ENCODE measurements at places on chromosomes 2 and 18.

DNA sequence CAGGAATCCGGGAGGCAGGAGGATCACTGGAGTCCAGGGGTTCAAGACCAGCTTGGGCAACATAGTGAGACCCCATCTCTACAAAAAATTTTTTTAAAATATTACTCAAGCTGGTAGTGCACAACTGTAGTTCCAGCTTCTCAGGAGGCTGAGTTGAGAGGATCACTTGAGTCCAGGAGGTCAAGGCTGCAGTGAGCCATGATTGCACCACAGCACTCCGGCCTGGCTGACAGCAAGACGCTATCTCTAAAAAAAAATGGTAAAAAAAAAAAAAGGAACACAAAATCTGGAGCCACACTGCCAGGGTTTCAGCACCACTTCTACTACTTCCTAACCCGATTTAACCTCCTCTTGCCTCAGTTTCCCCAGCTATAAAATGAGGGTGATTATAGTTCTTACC, 57.0 kb downstream of the STEAP3 start:
- DNase-seq, result no peak

DNA sequence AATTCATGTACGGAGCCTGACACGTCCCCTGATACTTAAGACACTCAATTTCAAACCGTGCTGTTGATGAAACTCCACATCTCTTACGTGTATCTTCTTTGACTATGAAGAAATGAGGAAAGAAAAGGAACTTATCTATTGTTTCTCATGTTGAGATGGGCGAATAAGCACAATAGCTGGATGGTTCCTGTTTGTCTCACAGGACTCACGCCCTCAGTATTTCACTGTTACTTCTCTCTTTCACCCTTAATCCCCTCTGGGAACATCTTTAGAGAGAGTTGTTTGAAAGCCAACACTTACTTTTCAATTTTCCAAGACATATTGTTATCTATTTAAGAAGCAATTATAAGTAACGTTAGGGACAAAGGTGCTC, 99.8 kb downstream of the COPS8 start:
- DNase-seq, result no peak

DNA sequence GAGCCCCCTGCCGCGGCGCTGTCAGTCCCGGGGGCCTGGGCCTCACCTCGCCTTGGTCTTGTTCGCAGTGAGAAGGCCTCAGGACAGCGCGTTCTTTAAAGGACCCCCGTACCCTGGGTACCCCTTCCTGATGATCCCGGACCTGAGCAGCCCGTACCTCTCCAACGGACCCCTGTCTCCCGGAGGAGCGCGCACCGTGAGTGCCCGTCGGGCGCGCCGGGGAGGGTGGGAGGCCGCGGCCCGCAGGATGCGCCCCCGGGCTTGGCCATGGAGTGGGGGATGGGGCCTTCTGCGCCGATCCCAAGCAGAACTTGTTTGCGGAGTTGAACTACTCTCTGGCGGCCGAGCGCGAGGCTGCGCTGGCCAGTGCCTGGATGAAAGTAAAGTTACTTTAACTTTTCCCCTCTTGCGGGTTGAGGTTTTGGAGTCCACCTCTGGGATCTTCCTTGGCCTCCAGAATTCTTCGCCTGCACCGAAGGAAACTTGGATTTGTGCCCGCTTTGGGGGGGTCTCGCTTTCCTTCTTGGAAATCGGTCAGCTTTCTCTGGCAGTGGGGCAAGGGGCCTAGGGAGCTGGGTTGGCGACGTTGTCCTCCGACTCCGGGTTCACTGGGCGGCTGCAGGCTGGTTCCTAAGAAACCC, 1.2 kb downstream of the TCF7L1 start:
- no peak for DNase-seq

GRCh38 chr18:10453806-10454680, at the start of gene APCDD1:
Gene APCDD1 (plus strand): TSS chr18:10454635. CDS start chr18:10454982, 347 bp downstream.
- DNase-seq, result peak; percentile 50

DNA sequence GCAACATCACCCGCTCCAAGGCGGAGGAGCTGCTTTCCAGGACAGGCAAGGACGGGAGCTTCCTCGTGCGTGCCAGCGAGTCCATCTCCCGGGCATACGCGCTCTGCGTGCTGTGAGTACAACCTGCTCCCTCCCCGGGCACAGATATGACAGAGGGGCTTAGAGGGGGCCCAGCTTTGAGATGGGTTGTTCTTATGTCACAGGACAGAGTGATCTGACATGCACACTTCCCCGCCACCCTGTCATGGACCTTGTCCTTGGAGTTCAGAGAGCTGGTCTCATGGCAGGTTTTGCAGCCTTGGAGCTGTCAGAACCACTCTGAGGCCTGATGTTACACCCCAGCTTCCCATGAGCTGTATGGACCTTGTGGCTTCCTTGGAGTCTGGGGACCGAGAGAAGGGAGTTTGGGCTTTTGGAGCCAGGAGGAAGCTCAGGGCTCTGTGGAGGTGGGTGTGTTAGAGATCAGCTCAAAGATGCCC, 398 bp downstream of the INPP5D start:
- DNase-seq, result no peak

DNA sequence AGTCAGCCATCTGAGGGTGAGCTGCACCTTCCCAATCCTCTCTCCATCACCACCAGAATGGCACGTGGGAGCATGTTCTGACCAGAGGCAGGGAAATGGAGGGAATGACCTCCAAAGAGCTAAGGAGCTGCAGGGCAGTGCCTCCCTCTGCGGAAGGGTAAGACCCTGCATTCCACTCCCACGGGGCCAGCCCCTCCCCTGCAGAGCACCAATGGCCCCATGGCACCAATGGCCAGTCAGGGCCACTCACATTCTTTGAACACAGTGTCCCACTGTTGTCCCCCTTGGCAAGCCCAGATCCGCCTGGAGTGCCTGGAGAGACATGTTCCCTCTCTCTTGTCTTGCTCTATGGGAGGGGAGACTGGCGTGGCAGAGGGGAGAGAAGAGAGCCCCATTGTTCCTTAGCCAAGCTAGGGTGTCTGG, 164.4 kb downstream of the TNS1 start:
- no peak for DNase-seq

- no peak for DNase-seq
These were observed 53.9 kb upstream of the STPG4 start for GRCh38 chr2:47208852-47209606.

- no peak for DNase-seq
These were observed 95.9 kb upstream of the SIX2 start for GRCh38 chr2:45105050-45105582.

DNA sequence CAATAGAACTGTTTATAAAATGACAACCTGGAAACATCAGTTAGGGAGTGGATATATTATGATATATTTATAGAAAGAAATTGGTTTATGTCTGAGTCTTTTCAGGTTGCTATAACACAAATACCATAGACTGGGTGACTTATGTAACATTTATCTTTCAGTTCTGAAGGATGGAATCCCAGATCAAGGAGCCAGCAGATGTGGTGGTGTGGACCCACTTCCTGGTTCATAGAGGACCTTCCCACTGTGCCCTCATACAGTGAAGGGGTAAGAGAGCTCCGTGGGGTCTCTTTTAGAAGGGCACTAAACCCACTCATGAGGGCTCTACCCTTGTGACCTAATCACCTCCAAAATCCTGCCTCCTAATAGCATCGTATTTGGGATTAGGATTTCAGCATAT, 86.7 kb downstream of the BCL2 start:
- no peak for DNase-seq

- DNase-seq, result peak; percentile 22
These were observed 1.2 kb upstream of the AFTPH start for GRCh38 chr2:64522843-64523428.

DNA sequence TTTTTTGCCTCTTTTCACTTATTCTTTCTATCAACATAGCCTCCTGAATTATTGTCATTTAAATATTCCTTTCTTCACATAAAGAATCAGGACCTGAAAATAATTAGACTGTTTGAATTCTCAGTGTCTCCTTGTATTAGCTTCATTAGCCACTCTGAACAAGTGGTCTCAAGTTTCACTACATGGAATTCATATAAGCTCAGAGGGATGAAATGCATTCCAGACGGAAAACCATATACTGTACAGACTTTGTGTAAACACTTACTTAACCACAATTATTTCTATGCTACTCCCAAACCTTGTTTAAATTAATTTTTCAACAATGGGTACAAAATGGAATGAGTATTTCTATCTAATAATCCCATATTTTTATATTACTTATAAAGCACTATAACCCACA, 53.4 kb downstream of the CHN1 start:
- DNase-seq, result no peak

GRCh38 chr2:120770641-120771040, 35.0 kb downstream of the GLI2 start:
- DNase-seq, result no peak

GRCh38 chr2:146496248-146496647, 1348.6 kb upstream of the ACVR2A start:
- no peak for DNase-seq

- no peak for DNase-seq
These were observed 221.6 kb downstream of the LPIN1 start for GRCh38 chr2:11967946-11968465.

GRCh38 chr2:95266781-95267430, 7.3 kb upstream of the PROM2 start:
- DNase-seq, result no peak

DNA sequence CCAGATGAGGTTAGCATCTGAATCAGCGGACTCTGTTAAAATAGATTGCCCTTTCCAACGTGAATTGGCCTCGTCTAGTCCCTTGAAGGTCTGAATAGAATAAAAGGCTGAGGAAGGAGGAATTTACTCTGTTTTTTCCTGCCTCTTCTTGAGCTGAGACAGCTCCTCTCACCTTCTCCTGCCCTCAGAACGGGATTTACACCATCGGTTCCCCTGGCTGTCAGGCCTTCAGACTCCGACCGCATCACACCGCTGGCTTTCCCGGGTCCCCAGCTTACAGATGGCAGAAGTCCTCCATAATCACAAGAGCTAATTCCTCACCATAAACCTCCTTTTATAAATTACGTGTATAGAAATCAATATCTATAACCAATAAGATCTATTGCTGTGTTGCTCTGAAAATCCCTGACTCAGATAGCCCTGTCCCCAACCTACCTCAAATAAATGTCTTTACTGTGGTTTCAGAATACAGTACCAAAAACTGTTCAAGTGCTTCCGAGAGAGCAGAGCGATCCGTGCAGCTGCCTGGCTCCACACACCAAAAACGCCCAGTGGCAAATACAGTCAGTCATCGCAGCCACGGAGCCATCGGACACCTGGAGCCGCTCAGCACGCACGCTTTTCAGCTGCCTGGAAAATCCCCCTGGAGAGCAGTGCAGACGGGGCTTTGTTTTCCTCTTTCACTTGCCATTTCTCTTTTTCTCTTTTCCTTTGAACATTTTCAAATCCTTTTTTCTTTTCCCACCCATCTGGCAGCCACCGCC, 196.9 kb downstream of the NRP2 start:
- no peak for DNase-seq

GRCh38 chr18:58515175-58515775, 113.6 kb downstream of the ALPK2 start:
- DNase-seq, result no peak

GRCh38 chr2:84886791-84887190, 5.9 kb upstream of the TRABD2A start:
- DNase-seq, result no peak

DNA sequence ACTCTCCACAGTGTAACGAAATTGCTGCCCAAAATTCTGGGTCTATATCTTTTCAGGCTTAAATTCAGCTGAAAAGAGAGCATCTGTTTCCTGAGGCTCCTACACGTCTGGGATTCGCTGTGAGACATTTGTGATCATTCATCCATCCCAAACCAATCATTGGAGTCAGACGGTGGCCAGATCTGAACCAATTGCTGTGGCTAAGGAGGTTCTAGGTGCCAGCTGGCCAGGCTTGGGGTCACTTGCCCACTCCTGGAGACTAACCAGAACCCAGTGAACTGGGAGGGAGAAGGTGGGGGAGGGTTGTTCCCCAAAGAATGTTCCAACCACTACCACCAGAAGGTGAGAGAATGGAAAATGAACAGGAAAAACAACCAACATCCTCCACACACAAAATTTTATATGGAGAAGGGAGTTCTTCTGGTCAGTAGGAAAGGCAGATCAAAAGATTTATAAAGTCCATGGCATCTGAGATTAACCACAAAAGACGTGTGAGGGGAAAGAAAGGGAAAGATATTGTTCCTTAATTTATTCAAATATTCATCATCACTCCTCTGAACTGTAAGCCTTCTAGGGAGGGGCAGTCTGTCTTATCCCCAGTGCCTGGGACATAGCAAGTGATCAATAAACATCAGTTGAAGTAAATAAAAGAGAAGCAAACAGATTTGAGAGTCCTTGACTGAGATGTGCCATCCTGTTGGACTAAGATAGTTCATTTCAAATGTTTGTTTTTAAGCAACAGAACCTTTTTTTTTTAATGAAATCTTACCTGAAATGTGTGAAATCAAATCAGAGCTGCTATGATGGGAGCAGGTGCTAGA, 3.0 kb upstream of the RTKN start:
- DNase-seq, result no peak

- no peak for DNase-seq
These were observed 102.4 kb upstream of the ZFP36L2 start for GRCh38 chr2:43328832-43329231.

DNA sequence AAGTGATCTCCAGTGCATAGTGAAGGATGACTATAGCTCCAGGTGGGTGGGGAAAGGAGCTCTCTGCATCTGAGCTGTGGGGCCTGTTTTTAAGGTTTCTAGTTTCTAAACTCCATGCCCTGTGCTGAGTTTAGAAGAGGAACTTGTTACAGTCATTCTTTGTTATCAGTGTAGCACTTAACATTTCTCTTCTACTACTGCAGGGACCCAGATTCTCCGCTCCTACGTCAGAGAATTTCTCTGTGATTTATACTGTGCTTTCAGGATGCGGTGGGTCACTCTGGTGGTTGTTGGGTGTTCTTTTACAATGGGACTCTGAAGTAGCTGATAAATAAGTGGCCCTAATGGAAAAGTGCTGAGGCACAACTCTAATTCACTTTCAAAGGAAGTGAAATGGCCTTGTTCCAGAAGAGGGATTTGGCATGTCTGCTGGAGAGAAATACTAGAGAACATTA, 122.0 kb downstream of the WDSUB1 start:
- DNase-seq, result no peak

Measured in HEK293T (cell line).